Kidney epithelial cell (primary cell): ENCODE measurements at places on chromosomes 16 and 17.

DNA sequence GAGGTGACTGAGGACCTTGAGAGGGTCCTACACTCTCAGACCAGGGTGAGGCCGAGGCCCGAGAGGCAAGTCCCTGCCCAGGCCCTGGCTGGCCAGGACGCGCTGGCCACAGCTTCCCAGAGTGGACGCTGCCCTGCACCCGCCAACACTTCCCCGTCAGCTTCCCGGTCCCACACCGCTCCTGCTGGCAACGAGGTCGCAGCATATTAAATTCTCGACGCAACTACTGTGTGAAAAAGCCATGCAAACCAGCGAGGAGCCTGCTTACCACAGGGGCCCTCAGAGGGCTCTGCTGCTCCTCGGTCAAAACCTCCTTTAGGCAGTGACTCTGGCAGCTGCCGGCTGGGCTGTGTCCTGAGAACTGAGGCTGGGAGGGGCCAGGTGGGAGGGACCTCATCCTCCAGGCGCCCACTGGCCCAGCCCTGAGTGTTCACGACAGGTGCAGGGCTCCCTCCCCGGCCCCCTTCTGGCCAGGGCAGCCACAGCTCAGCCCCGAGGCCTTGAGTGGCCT, 2.1 kb upstream of the TEX19 start:
- no peak for DNase-seq

DNA sequence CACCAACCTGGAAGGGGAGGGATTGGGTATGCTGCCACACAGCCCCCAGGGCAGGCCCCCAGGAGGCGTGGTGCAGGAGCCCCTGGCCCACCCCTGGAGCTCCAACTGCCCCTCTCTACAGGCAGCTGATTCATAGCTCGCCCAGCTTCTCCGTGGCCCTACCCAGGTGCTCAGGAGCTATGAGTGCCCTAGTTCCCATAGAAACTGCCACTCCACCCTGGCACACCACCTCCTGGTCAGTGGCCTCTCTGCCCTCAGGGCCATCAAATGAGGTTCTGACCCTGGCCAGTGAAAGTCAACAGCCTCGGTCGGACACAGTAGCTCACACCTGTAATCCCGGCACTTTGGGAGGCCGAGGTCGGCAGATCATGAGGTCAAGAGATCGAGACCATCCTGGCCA, 18.0 kb downstream of the CNGB1 start:
- DNase-seq = no peak

GRCh38 chr16:67882374-67883145, 2.1 kb upstream of the NRN1L start:
- DNase-seq = no peak

GRCh38 chr17:38667099-38667786, 7.5 kb downstream of the EPOP start:
- peak; percentile 5 for DNase-seq

- DNase-seq = no peak
These were observed 12.2 kb upstream of the SLC52A1 start for GRCh38 chr17:5047446-5047845.
